ENCODE measurements at places on chromosomes 2 and 18. TPM values are rescaled to one million over a fixed set of nuclear protein-coding genes. Genes with fewer than 3 reads are reported as not detected.

GRCh38 chr2:48952614-48953013, 197.1 kb upstream of the LHCGR start:
- DNase-seq = no peak

DNA sequence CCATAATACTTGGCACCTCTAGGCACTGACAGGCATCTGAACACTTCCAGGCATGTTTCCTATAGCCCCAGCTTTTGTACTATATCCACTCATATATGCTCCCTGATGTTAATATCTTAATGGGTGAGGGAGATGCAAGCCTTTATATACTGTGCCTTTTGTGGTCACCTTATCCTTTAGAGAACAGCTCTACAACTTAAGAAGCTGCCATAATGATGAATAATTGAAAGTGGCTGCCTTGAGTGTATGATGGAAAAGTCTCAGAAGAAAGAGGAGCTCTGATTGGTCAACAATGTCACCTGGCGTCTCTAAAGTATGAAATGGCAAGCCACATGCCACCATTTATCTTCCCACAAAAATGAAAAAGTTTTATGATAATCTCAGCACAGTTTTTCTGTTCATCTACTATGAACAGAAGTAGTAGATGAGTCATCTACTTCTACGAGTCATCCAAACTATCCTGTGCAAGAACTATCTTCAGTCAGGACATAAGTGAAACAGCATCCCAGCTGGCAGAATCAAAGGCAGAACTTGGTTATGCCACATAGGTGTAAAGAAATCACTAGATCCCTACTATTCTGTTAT, 997.9 kb upstream of the CELF4 start:
- no peak for DNase-seq

DNA sequence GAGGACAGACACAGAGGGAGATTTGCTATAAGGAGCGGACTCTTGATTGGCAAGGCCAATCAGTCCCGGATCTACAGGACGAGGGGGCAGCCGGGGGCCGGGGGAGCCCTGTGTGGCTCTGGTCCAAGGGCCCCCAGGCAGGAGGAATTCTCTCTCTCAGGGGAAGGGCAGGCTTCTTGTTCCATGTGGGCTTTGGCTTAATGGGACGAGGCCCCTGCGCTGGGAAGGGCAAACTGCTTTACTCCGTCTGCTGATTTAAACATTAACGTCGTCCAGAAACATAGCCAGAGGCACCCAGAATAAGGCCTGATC, 75.9 kb downstream of the TMEM18 start:
- peak; percentile 32 for DNase-seq

DNA sequence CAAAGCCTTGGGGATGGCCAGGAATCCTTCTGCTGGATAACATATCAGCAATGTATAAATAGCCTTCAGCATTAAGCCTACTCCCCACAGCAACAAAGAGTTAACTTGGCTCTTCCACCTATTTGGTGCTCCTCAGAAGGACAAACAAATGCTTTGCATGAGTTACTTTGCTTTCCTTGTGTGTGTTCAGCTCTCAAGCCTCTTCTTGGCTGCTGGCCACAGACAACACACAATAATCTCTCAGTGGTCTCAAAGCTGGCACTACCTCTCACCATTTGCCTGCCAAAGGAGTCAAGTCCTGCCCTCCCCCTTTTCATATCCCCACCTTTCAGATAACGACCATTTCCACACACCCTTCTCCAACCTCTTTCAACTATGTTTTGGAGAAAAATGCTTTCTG, 17.5 kb downstream of the FTCDNL1 start:
- no peak for DNase-seq

- no peak for DNase-seq
Measured at GRCh38 chr2:152694161-152694661, 23.1 kb downstream of the PRPF40A start.

DNA sequence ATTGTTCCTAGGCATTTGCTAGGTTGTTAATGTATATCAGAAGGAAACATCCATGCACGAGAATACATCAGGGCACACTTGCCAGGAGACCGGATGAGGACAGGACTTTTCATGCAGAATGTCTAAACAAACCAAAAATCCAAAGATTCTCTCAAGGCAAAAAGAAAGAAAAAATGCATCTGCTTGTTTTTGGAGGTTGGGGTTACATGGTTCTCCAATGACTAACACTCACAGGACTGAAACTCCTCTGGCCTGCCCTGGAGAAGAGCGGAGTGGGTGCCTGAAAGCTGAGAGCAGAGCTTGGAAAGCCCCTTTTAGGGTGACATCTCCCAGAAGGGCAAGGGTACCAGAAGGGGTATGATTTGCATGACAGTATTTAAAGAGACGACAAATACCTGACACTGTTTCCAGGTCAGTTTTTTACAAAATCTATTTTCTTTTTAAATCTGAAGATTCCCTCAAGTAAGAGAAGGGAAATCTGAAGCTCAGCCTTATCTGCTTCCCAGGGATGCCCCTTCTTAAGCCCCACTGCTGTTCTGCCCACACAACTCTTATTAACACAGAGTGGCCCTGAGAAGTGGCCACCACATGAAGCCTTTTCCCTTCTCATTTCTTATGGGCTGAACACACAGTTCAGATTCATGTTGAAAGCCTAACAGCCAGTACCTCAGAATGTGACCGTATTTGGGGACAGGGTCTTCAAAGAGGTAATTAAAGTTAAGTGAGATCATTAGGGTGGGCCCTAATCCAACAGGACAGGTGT, 216.4 kb downstream of the STK39 start:
- no peak for DNase-seq

DNA sequence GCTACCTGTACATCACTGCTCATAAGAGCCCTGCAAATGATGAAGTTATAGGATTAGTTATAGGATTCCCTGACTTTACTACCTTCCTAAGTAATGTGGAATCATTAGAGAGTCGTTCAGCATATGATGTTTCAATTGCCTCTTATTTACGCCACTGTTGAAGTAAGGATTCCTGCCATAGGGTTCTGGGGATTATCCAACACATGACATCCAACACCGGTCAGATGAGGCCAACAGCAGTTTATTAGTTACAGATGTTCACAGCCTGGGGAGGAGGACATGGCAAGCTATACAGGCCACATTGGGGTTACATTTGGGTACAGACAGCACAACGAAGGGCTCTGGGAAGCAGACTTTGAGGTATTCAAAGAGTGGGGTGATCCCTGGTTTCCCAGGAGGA, 134.1 kb upstream of the MC4R start:
- no peak for DNase-seq

DNA sequence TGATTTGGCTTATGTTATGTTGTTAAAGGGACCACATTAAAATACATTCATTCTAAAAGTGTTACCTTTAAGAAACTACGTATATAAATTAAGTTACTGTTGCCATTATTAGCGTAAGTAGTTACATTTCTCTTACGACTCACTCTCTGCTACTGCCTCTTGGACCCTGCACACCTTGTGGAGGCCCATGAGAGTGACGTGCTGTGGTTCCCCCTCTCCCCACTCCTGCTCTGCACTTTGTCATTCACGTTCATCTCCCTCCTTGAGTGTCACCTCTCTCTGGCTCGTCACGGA, 830 bp upstream of the MERTK start:
- DNase-seq = no peak

- no peak for DNase-seq
Measured at GRCh38 chr2:31334311-31335026, 80.1 kb downstream of the XDH start.

DNA sequence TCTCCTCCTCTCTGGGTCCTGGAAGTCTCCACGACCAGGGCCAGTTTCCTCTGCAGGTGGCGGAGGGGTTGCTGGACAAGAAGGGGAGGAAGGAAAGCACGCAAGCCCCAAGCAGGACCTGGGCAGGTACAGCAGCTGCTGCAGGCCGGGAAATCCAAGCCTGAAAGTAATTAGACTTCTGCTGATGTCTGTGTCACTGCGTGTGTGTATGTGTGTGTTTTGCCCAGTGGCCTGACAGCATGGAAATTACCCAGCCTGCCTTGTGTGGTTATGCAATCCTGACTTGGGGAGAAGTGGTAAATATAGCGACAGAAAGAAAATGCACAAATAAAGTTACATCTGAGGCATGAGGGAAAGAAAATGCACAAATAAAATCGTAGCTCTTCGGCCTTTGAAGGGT, 121.8 kb upstream of the ZBTB14 start:
- DNase-seq = no peak

Gene SLC8A1
- 11.3 TPM for total RNA-seq
